Stimulated activated CD4-positive, alpha-beta T cell treated with anti-CD3 and anti-CD28 coated beads, Interleukin-1b, Interleukin-23, amount 100 ng/mL, for 1 hour (primary cell): ENCODE measurements at places on chromosomes 3 and 15.

DNA sequence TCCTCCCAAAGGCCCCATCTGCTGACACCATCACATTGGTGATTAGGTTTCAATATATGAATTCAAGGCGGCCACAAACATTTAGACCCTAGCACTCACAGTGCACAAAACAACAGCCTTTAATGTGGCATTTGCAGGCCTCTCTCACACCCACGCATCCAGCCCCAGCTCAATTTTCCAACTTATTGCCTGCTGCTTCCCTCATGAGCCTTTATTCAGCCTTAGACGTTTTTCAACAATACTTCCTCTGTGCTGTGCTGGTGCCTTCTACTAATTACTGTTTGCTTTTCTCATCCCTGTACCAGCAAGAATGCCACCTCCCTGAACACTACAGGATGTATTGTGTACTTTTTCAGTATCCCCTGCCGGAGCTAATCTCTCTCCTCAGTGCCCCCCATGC is 334.6 kb downstream of the GABRB3 start:
- no peak for DNase-seq

DNA sequence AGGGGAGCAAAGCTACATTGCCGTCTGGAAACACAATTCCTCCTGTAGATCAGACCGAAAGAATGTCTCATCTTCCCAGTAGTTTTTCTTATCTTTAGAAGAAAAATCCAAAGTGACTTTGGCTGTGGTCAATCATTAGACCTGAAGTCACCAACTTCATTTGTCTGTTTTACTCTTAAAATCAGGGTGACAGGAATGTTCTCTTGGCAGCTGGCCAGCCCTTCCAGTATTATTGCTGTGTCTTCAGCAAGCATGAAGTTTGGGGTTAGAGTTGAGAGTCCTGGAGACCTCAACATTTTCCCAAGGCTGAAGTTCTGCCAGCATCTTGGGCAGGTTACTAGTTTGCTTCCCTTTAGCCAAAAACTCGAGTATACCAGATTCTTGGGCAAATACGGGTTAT is 32.5 kb downstream of the RSL24D1 start:
- DNase-seq: no peak

- DNase-seq: no peak
These were observed 137.5 kb downstream of the LRRK1 start for GRCh38 chr15:101056366-101057334.

DNA sequence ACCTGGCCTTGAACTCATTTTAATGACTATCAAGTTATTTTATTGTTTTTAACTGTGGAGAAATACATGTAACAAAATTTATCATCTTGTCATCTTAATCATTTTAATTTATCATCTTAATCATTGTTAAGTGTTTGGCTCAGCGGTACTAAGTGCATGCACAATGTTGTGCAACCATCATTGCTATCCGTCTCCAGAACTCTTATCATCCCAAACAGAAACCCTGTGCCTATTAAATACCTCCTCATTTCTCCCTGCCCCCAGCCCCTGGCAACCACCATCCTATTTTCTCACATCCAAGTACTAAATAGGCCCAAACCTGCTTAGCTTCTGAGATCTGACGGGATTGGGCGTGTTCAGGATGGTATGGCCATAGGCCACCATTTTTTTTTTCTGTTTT is 51.5 kb upstream of the UBP1 start:
- DNase-seq: no peak

DNA sequence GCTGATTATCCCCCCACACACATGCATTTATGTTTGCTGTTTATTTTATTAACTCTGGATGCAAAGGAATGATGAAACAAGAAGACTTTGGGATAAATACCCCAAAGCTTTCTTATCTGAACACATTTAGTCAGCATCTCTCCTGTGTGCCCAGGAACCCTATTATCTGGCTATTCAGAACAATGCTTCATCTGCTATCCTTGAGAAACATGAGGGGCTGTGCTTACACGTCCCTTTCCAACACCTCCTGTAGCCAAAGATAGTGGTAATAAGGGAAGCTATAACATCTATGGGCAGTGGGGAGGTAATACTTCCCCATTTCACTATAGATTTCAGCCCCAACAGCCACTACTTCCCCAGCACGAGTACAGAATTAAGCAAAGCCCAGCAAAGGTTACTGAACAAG is 94.7 kb downstream of the SSR3 start:
- DNase-seq: no peak

GRCh38 chr15:80727196-80727595 is 32.1 kb downstream of the ABHD17C start:
- no peak for DNase-seq

DNA sequence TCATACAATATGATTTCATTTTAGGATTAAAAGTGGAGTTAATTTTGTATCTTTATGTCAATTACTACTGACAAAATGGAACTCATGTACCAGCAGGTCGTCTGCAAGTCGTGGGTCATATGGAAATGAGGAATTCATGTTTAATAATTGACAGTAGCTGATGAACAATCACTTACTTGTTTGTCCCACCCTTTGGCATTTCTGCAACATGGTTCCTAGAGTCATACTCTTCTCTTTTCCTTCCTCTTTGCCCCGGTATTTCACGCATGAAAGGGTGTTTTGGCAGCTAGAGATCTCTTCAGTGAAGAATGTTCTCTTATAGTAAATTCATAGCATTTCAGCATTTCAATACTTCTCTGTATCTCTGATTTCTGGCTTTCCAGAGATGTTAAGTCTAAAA is 133.3 kb upstream of the SLC24A5 start:
- no peak for DNase-seq

GRCh38 chr3:154979331-154979730 is 100.8 kb upstream of the MME start:
- no peak for DNase-seq

DNA sequence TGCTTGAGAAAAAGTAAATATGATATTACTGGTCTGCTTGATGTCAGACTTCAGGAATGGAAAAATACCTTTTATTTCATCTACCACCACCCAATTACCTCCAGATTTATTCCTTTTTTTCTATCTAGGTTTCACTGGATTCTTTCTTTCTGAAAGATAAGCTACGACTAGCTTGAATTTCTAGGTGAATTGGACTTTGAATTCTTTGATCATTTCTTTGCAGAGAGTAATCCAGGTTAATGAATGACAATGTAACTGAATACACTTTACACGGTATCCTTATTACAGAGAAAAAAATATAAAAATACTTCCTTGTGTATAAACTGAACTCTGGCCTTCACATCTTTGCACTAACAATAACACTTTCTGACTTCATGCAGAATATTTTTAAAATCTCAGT is 59.5 kb upstream of the TRPC1 start:
- DNase-seq: no peak

GRCh38 chr15:94031072-94031471 is 200.3 kb upstream of the MCTP2 start:
- no peak for DNase-seq

DNA sequence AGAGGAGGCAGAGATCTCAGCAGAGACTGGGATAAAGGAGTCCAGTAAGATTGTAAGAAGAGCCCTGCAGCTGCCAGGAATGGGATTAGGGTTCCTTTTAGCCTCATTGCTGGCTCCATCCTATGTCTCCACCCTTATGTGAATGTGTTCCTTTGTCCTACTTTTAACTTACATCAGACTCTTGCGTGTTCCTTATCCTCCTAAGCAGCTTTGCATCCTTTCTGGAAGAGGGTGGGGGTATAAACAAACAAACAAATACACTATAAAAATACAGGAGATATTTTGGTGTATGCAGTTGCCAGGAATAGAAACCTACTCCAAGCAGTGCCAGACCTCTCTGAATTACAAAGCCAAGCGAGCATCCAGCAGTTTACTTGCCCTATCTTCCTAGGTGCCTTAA is 194.7 kb downstream of the ADAMTS9 start:
- no peak for DNase-seq

DNA sequence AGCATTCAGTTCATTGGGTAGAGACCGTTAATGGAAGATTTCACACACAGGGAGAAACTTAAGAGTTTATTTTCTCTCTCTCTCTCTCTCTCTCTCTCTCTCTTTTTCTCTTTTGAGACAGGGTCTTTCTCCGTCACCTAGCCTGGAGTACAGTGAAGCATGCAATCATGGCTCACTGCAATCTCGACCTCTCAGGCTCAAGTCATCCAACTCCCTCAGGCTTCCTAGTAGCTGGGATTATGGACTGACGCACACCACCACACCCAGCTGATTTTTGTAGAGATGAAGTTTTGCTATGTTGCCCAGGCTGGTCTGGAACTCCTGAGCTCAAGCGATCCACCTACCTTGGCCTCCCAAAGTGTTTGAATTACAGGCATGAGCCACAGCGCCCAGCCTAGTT is 1.6 kb downstream of the WDR72 start:
- no peak for DNase-seq

DNA sequence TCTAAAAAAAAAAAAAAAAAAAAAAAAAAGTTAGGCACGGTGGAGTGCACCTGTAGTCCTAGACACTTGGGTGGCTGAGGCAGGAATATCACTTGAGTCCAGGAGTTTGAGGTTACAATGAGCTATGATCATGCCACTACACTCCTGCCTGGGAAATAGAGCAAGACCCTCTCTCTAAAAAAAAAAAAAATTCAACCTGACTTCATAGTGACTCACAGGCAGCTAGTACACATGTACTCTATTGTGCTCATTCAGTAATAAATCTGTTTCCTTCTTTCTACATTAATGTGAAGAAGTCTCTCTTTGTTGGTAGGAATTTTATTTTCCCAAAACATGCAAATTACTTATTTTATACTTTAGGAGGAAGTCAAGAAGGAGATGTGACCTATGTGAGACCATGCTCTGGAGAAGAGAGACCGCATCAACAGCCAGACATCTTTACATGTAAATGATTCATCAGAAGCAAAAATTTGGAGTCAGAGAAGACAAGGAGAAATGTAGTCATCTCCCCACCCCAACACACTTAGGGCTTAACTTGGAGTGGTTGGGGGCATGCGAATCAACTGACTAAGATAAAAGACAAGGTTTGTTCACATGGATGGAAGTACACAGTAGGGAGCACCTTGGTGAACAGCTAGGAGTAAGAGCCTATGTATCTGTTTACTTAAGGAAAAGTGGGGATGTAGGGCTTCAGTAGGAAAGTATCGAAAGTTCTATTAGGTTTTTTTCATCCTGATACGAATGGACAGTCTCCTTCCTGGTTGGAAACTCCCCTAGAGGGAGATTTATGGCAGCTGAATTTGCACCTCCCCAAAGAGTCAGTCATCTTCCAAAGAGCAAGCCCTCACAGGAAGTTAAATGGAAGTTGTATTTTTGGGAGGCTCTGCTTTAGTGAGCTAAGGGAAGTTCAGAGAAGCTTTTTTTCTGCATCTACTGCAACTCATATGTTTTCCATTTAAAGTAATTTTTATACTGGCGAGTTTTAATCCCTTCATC is 23.0 kb upstream of the NMD3 start:
- no peak for DNase-seq

GRCh38 chr3:15064299-15064834 is 748 bp downstream of the MRPS25 start:
- DNase-seq: no peak

- no peak for DNase-seq
These were observed 228.2 kb upstream of the TRIM42 start for GRCh38 chr3:140449413-140450256.

- no peak for DNase-seq
These were observed 15.3 kb downstream of the ANKRD28 start for GRCh38 chr3:15782429-15782828.
